Hematopoietic multipotent progenitor cell treated with erythropoietin and hydrocortisone succinate and interleukin-3 and kit ligand, for 17 days (in vitro differentiated cells): ENCODE measurements at places on chromosomes 3 and 15.

- DNase-seq: peak; percentile 45
These were observed 1.9 kb downstream of the RAB6B start for GRCh38 chr3:133893683-133894352.

DNA sequence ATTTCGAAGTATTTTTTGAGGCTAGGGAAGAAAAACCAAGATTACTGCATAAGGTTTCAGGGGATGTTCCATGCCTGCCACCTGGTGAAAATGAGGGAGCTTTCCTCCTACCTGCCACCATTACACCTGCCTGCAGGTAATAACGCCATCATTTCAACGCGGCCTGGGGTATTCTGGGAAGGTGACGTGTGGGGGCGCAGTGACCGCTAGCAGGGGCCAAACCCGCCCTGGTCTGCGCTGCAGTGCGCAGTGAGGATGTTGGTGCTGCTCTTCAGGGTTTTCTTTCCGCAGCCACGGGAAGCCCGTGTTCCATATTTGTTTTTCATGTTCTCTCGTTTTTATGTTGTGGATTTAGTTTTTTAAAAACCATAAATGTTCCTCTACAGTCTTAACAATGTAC, 37.4 kb upstream of the SNRPN start:
- no peak for DNase-seq

DNA sequence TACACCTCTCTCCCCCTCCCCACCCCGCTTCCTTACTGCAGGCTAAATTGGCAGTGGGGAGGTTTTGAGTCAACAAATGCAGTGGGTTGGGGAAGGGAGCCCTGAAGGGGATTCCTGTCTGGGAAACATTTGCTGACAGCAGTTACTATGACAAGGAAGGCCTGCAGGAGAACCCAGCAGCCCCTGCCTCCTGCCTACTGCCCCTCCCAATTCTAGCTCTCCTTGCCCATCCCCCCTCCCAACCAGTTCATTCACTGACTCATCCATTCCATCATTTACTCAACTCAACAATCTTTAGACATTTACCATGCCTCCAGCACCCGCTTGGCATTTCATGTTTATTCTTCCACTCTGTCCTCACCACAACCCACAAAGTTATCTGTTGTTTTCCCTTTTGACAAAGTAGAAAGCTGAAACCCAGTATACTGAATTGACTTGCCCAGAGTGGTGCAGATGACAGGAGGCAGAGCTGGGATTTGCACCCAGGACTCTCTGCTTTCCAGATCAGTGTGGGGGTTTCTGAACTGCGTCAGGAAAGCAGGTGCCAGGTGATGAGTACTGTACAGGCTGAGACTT, 75.0 kb downstream of the MAGEF1 start:
- DNase-seq: no peak

DNA sequence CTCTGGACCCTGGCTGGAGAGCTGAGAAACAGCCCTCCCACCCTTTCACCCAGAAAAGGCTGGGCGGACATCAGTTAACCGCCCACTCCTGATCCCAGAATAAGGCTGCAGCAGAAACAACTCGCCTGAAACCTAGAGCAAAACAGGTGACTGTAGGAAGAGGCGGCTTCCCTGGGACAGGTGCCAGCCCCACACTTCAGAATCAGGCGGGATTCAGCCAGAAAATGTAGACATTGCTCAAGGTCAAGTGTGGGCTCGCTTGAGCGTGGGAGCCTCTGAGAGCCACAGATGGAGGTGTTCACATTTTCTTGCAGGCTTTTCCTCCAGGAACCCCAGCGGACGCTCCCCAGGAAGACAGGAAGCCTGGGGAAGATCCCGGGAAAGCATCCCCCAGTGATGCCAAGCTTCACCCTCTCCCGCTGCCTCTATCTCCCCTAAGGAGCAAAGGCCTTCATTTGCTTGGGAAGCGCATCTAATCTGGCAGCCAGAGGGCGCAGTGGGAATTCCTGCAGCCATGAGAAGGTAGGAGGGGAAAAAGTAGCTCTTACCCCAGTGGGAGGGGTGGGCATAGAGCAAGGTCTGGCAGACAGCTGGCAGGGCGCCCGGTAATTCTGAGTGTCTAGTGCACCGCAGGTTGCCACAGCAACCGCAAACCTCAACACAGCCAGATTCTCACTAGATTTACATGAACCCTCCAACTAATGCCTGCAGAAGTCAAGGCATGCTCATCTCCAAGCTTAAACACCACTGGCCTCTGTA, 77.7 kb downstream of the OCA2 start:
- DNase-seq: no peak

DNA sequence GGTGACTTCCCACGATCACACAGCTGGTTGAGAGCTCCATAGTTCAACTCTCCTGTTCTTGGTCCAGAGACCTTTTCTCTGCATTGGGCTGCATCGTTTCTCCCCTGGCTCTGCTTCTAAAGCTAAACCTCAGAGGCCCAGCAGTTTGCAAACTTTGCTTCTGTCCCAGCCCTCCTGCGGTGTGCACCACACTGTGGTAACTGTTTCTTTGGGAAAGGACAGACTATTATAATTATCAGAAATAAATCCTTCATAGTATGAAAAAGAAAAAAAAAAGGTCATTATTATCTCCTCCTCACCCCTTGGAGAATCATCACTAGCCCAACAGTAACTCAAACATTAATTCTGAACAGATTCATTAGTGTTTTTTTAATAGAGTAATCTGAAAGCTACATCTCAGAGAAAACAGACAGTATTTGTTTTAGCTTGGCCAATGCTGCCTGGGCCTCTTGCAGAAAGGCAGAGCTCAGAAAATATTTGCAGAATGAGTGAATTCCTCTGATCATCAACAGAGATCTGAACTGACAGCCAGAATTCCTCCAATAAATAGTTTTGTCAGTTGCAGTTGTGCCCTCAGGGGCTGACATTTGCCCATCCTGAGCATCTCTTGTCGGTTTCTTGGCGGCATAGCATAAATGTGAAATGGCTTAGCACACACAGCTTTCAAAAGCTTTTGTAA, 52.9 kb downstream of the BFSP2 start:
- DNase-seq: no peak

DNA sequence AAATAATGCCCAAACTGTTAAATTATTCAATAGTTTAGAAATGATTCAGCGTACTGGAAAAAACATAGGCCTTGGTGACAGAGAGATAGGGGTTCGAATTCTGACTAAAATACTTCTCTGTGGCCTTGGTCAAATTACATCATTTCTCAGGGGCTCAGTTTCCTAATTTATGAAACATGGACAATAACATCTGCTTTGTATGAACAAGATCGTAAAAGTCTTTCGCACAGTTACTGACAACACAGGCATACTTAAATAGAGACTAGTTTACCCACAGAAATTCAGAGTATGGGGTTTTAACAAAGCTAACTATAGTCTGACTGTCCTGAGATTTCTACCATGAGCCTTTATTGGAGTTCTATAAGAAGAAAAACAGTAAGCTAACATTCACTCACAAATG, 440.4 kb downstream of the FHIT start:
- DNase-seq: no peak

- no peak for DNase-seq
These were observed 48.4 kb downstream of the ADPGK start for GRCh38 chr15:72735111-72735510.

GRCh38 chr3:172355836-172356235, 92.4 kb downstream of the GHSR start:
- no peak for DNase-seq

DNA sequence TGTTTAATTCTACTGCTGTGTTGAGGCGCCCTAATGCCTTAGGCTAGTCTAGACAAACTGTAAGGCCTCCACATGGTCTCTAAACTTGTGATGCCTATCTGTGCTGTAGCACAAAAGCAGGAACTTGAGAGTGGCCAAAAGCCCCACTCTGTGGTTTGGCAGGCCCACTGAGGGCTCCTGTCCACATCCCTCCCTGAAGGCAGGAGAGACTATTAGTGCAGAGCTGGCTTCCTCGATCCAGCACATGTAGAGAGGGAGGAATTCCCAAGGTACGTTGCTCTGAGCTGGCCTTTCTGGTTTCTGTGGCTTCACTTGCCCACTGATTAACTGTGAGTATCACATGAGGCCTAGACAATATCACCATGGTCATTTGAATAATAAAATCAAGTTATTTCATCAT, 90.6 kb downstream of the POLR2M start:
- no peak for DNase-seq

DNA sequence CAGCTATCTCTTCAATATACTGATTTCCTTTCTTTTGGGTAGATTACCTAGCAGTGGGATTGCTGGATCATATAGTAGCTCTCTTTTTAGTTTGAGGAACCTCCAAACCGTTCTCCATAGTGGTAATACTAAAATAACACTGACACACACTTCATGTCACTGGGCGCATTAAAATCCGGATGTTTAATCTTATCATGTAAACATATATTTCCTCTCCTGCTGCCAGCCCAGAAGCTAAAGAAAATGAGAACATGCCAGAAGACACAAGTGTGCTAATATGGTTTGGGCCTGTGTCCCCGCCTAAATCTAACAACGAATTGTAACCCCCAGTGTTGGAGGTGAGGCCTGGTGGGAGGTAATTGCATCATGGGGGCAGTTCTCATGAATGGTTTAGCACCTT, 23.6 kb upstream of the KCNMB2 start:
- DNase-seq: no peak

DNA sequence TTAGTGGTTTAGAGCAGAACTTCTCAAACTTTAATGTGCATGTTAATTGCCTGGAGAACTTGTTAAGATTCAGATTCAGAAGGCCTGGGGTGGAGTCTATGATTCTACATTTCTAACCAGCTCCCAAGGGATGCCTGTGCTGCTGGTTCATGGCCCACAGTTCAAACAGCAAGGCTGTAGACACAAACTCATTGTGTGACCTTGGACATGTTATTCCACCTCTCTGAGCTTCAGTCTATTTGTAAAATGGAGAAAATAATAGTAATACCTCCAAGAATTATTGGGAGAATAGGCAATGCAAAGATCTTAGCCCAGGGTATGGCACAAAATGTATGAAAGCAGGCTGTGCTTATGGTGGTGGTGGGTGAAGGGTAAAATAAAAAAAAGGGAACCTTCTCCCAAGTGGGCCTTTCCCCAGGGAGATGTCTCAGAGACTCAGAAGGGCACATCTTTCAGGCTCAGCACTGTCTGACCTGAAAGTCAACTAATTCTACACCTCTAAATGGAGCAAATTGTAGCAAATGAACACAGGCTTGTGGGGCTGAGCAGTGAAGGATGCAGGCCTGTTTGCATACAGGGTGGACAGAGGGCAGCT, 176.0 kb upstream of the TRIM42 start:
- no peak for DNase-seq

- DNase-seq: no peak
These were observed 76.2 kb downstream of the CCK start for GRCh38 chr3:42189736-42190135.

- DNase-seq: no peak
These were observed 25.7 kb upstream of the GOLIM4 start for GRCh38 chr3:168121184-168122017.

GRCh38 chr15:35505809-35506208, 40.2 kb downstream of the DPH6 start:
- DNase-seq: no peak

DNA sequence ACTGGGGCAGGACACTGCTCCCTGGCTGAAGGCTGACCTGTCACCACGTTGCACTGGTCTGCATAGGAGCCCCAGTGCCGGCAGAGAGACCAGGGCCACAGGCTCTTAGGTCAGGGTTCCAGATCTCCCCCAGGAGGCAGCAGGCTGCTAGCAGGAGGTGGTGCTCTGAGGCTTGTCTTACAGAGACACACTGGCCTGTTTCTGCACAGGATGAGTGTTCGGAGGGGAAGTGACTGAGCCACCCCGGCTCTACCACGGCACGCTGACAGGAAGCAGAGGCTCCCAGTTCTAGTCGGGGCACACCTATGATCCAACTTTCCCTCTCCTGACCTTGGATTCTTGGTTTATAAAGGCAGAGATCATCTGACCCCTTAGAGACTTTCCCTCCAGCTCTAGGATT, 8.6 kb downstream of the FBXL22 start:
- DNase-seq: no peak

DNA sequence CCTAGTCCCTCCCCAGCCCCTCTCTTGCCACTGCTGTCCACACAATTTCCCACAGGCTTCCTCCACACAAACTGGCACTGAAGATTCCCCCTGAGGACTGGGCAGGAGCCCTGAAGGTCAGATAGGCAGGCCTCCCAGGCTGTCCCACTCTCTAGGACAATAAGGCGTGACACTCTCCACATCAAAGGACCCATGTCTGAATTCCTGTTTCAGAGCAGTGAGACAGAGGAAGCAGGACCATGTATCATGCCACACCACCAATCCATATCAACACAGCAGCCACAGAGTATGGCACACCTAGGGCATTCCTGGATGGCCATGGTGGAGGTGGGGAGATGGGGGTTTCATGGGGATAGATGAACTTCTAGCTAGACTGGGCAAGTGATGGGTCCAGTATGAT, 13.8 kb upstream of the CCR1 start:
- no peak for DNase-seq

DNA sequence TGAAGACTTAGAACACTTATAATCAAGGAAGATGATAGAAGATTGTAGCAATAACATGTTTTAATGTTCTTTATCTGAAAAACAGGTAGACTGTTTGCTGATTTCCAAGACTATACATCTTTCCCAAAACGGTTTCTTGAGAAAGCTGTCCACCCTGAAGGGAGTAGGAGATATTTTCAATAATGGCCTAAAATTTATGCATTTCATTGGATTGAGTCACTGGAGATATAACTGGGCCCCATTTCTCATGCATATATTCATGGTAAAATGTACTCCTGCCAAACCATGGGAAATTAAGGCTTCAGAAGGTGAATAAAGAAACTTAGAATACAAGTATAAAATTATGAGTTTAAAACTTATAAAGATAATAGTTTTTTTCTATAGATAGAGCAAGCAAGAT, 143.9 kb downstream of the LSAMP start:
- DNase-seq: no peak

- no peak for DNase-seq
These were observed 327.6 kb downstream of the GRM7 start for GRCh38 chr3:7188551-7188950.

- no peak for DNase-seq
These were observed 106.8 kb downstream of the BBX start for GRCh38 chr3:107629566-107629965.

- no peak for DNase-seq
These were observed 7.2 kb downstream of the GNL3 start for GRCh38 chr3:52693071-52693470.

DNA sequence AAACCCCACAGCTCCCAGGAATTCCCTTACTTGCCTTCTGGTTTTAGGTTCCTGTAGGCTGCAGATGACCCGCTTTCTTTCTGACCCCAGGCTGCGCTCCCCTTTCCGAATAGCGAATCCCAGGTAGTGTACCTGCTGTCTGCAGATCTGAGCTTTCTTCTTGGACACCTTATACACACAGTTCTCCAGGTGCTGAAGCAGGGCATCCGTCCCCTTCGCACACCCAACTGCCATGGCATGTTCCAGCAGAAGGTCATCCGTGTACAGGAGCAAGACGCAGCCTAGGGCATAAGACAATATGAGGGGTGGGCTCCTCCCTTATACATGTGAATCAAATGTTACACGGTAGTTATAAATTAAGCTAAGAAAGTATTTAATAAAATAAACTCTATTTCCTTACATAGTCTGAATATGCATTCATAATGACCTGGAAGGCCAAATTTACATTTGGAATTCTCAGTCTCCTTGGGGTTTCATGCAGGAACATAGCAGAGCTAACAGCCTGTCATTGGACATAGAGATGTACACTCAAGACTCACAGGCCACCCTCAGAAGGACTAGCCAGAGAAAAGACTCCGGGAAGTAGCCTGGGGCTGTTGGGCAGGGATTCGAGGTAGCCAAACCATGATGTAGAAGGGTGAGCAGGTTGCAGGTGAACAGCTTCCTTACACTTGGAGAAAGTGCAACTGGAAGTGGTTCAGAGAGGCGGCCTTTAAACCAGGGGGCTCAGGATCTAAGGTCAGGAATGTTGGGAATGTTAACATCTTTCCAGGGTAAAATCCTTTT, 8.2 kb upstream of the DNAAF4 start:
- DNase-seq: no peak

GRCh38 chr3:74571118-74571517, 43.3 kb downstream of the CNTN3 start:
- no peak for DNase-seq
